GM06990 (cell line): ENCODE measurements at places on chromosomes 7 and 10.

- DNase-seq = no peak
These were observed 462.7 kb downstream of the PHTF2 start for GRCh38 chr7:78261302-78261701.

GRCh38 chr7:20219062-20219445, 1.9 kb upstream of the MACC1 start:
- DNase-seq = no peak

GRCh38 chr7:71485586-71485985, 353.6 kb downstream of the GALNT17 start:
- no peak for DNase-seq

- peak; percentile 68 for DNase-seq
These were observed 118.0 kb downstream of the WDFY4 start for GRCh38 chr10:48802611-48803071.

DNA sequence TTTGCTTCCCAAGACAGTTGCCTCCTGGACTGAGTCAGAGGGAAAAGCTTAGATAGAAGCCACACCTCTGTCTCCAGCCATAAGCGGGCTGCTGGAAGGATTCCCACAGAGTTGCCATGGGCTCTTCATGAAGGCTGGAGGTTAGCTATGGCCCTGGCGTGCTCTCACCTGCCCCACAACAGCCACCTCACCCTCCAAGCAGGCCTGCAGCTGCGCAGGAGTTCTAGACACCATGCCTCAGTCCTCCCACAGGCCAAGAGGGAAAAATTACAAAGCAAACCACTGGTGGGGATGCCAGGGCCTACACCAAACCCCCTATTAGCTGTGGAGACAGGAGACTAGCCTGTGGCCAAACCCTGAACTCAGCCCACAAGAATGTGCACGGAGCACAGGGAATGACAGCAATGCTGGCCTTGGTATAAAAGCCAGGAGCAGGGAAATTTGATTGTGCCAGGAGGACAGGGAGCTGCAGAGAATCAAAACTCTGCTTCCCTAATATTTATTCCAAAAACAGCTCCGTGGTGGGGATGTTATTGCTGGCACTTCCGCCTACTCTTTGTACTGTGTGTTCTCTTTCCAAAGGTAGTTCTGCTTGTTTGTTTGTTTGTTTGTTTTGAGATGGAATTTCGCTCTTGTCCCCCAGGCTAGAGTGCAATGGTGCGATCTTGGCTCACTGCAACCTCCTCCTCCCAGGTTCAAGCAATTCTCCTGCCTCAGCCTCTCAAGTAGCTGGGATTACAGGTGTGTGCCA, 60.3 kb upstream of the STK17A start:
- no peak for DNase-seq

DNA sequence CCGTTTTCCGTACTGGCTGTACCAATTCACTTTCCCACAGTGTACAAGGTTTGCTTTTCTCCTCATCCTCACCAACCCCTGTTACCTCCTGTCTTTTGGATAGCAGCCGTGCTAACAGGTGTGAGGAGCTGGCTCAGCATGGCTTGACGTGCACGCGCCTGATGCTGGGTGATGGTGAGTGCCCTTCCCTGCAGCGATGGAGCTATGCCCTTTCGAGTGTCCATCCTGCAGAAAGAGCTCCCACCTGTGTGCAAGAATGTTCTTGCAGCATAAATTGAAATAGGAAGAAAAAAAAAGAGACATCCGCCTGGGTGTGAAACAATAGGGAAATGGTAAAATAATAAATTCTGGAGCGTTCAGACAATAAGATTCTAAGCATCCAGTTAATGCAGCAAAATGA, 9.5 kb upstream of the UBE3C start:
- DNase-seq = no peak

GRCh38 chr10:24623383-24623782, 100.3 kb downstream of the ARHGAP21 start:
- DNase-seq = no peak

GRCh38 chr7:116445447-116446211, 53.9 kb upstream of the CAV2 start:
- DNase-seq = no peak

DNA sequence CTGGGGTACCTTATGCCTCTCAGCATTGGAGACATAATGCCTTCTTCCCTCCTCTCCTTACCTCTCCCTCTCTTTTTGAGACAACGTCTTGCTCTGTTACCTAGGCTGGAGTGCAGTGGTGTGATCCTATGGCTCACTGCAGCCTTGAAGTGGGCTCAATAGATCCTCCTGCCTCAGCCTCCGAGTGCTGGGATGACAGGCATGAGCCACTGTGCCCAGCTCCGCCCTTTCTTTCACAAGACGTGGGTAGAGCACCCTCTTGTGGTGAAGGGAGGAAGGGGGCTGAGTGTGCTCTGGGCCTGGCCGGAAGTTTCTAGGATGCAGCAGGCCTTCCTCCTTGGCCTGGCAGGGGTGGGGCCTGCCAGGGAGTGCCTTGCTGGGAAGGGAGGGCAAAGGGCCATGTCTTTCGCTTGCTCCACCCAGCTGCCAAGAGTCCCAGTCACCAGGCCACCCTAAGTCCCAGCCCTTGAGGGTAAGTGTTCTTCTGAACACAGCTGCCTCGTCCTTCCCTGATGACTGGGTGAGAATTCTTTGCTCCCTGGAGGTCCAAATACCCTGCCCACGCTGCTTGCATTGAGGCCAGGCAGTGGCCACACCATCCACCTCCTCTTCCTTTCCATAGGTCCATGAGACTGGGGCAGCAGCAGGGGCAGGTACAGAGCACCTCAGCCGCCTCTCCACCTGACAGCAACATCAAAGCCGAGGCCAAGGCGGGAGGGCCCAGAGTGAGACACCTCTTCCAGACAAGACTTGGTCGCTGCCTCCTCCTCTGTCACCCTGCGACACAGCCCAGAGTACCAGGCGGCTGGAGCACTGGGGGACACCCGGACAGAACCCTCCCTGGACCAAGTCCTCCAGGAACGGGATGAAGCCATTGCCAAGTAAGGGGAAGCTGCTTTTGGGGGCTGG, 3.7 kb downstream of the ABHD11 start:
- peak; percentile 76 for DNase-seq

- DNase-seq = no peak
These were observed 132.8 kb downstream of the WNT2 start for GRCh38 chr7:117190104-117190503.

DNA sequence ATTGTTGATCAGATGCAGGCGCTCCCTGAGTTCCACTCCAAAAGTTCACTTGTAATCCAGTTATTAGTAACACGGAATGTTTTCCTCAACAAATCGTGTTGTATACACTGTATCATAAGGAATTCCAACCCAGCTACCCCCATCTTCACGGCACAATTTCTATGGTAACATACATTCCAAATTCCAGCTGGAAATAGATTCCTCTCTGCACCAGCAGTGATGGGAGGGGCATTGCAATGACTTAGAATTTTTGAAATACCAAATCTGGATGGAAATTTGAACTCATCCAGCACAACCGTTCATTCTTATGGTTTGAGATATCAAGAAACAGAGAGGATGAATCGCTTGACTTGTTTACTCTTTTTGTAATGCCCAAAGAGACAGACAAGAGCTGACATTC, 38.9 kb upstream of the RHEB start:
- DNase-seq = no peak

- no peak for DNase-seq
These were observed 345.5 kb downstream of the GALNT17 start for GRCh38 chr7:71477441-71477840.

DNA sequence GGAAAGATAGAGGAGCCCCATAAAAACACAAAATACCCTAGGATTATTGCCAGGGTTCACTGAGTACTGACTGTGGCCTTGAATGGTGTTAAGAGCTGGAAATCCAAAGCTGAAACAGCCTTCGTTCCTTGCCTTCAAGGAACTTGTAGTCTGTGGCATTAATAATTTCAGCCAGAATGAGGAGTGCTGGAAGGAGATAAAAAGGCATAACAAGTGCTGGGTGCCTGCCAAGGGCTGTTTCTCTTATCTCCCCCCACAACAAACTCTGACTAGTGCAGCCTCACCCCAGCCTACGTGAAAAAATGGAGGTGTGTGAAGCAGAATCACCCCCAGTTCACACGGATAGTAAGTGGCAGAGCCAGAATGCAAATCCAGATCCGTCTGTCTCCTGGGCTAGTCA, 199.1 kb upstream of the LYZL2 start:
- DNase-seq = no peak

DNA sequence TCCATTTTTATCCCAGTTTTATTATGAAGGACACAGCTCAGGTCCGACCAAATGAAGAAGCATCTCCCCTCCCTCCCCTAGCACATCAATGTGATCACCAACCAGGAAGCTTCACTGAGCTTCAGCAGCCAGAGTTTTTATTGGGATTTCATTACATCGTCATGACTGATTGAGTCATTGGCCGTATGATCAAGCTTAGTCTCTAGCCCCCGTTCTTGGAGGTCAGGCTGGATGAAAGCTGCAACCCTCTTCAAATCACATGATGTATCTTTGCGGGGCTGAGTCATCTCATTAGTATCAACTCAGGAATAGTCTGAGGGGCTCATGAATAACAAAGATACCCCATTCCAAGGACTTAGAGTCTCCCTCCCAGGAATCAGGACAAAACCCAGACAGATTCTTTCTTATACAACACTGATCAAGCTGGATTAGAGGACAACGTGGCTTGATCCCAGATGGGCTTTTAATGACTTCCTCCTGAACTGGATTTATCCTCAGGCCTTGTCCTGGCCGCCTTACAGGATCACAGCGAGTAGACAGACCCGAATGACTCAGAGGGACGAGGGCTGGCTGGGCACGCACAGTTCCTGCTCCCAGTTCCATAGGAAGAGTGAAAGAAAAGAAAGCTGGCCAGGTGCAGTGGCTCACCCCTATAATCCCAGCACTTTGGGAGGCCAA, 14.5 kb downstream of the LIMK1 start:
- no peak for DNase-seq
